ENCODE measurements at places on chromosomes 1 and 21.

GRCh38 chr1:20657024-20657423, 4.1 kb downstream of the DDOST start:
- no peak for DNase-seq

- no peak for DNase-seq
These were observed 7.1 kb downstream of the RAD54L start for GRCh38 chr1:46254668-46255067.

GRCh38 chr1:118898712-118899111, 89.4 kb downstream of the TBX15 start:
- DNase-seq: no peak

DNA sequence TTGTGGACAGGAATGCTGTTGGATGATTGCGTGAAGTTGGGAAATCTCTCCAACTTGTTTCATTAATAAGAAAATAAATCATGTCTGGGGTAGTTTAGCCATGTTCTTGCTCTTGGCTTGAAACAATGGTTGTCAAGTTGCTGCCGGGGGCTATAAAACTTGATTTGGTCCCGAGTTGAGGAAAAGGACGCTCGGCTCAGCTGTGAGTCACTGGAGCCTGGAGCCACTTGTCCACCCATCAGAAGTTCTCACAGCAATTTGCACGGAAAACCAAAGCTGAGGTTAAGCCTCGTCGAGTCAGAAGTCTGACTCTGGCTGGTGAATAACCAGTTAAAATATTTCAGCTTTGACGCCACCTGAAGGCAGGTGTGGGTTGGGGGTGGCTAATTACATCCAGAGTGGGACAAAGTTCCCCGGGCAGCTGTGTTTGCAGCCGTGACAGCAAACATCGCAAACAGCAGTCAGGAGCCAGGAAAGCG, 19.7 kb upstream of the RIPK4 start:
- no peak for DNase-seq

GRCh38 chr1:182410138-182410537, 9.7 kb upstream of the TEDDM1 start:
- DNase-seq: no peak

DNA sequence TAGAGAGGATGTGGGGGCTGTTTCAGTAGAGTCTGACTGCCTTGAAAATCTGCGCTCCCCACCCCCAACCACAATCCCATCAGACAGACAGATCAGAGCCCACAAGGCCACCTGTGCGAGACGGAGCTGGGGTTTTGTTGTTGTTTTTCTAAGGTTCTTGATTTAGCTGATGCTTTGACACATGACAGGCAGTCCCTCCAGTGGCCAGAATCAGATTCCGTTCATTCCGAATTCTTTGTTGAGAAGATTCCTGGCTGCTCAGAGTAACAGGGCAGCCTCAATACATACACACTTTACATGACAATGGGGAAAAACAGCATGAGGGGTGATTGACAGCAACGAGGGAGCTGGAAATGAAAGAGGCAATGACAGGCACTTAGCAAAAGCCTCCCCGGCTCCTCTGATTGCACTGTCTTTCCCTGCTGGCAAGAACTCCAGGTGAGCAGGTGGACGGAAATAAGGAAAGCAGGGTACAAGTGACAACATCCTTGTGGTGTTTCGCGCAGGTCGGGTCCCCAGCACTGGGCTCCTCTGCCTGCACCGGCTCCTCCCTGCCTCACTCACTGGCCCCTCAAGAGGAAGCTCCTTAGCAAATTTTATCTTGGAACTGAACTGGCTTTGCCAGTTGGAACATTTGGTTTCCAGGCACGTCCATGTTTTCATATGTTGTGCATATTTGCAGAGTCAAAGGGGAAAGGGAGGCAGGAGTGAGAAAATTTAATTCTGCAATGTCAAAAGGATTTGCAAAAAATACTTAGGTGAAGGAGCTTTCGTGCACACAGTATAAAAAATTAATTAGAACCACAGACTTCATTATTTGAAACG, 148.7 kb downstream of the PGBD5 start:
- DNase-seq: no peak

DNA sequence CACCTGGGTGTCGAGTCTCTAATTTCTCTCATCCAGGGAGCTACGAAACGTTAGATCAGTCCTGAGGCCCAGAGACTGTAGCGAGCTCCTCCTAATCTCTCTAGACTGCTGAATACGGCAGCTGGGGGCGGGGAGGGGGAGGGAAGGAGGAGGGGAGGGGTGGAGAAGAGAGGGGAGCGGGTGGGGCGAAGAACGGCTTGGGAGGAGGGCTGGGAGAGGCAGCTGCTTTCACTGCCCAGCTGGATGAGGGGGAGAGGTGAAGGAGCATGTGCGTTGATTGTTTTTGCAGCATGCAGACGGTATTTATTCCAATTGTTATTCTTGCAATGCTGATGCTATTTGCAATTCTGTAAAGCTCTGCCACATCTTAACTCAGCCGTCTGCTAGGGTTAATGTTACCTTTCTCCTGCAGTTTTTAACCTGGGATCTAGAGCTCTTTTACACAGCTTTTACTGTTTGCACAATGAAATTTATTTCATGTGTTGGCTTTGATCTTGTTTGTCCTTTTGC, 790 bp downstream of the DNAJC6 start:
- no peak for DNase-seq

- DNase-seq: no peak
These were observed 52.4 kb upstream of the PAX7 start for GRCh38 chr1:18578271-18578670.

GRCh38 chr1:86765073-86765472, 60.7 kb downstream of the SH3GLB1 start:
- DNase-seq: no peak

GRCh38 chr1:29633771-29634170, 397.4 kb downstream of the PTPRU start:
- DNase-seq: no peak

- no peak for DNase-seq
These were observed 52.2 kb downstream of the RAB3GAP2 start for GRCh38 chr1:220219865-220220698.

GRCh38 chr1:93629101-93630059, 52.3 kb downstream of the BCAR3 start:
- DNase-seq: peak; percentile 67

DNA sequence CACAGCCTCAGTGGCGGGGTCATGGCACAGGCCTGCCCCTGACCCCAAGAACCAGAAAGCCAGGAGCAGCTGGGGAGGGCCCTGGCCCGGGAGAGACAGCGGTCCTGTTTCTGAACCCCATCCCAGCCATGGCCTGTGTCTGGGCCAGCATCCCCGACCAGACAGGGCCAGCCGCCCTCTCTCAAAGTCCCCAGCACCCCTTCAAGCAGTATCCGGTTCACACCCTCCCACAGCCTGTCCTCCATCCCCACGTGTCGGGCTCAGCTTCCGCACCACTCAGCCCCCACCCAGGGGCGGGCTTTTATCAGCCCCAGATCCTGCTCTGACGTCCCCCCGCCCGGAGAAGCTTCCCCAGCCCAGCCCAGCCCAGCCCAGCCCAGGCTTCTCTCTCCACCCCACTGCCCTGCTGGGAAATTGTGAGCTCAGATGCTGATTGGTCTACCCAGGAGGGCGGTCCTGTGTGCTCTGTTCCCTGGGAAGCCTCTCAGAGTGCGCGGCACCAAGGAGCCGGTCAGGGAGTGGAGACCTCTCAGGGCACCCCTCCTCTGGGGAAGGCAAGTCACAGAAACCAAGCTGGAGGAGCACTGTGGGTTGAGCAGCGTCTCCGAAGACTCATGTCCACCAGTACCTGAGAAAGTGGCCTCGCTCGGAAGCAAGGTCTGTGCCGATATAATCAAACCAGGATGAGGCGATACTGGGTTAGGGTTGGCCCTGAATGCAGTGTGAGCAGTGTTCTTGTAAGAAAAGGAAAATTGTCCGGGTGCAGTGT, 4.7 kb upstream of the FAAP20 start:
- peak; percentile 55 for DNase-seq

DNA sequence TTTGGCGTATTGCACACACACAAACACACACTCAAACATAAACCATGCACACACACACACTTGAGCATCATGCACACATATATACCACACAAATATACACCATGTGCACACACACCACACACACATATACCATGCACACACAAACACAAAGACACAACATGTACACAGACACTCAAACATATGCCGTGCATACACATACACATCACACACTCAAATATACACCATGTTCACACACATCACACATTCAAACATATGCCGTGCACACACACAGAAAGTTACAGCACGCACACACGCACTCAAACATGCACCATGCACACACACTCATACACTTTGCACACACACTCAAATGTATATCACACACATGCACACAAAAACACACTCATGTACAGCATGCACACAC, 361.5 kb downstream of the CAMTA1 start:
- no peak for DNase-seq

DNA sequence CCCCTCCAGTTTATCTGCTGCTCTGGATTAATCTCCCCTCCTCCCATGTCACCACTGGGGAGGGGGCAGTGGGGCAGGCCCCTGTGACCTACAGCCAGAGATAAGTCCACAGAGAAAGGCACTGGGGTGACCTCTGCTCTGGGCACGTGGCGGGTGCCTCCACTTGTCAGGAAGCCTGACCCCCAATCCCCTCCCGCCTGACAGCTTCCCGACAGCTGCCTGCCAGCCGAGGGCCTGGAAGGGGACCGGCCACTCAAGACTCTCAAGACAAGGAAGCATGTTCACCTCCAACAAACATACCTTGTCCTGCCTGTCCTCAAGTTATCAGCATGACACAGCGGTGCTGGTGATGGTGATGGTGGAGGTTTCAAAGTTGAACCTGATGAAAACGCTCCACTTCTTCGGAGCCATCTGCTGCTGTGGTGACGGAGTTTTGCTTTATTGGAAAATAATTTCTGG, 3.2 kb upstream of the FAAP20 start:
- no peak for DNase-seq

DNA sequence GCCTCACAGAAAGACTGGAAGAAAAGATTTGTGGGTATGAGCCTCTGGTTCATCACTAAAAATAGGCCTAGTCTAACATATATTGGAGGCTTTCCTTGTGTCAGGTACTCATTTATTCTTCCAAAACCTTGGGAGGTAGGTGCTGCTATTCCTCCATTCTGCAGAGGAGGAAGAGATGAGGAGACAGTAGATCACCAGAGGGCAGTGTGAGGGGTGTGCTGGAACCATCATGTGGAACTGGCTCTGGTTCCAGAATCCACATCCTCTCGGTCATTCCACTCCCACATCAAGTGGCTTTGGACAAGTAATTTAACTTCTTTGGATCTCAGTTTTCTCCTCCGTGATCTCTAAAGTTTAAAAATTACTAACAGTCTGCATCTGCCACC, 7.4 kb upstream of the INKA2 start:
- no peak for DNase-seq

DNA sequence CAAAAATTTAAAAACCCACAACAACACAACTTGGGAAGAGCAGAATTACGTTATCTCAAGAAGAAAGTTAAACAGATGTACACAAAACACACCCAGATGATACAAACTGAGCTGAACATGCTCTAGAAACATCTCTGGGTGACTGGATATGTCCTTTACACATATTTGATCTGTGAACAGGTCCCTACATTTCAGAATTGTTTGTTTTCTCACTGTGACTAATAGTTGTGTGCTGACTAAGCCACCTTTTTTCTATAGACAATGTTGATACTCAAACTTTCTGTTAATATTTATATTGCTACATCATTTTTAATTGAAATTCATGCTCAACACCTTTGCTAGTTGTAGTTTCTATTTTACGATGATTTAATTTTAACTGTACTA, 1.0 kb upstream of the F11R start:
- DNase-seq: no peak

- no peak for DNase-seq
These were observed 20.9 kb upstream of the SPATC1L start for GRCh38 chr21:46205166-46205565.

GRCh38 chr1:31663622-31664452, 19.2 kb upstream of the PEF1 start:
- peak; percentile 23 for DNase-seq

DNA sequence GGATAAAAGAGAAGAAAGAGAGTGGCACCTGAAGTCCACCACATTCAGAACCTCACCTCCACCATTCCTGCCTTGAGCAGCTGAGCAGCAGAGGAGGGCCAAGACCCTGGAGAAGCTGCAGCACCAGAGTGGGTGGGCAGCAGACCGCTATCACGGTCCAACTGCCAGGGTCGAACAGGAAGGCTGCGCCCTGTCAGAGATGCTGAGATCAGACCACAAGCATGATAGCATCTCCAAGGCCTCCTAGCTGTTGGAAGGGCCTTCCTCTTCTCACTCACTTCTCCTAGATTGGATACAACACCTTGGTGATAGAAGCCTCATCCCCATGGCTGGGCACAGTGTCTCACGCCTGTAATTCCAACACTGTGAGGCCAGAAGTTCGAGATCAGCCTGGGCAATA, 12.1 kb upstream of the SLC45A3 start:
- DNase-seq: no peak

- DNase-seq: no peak
These were observed 5.2 kb upstream of the PIGR start for GRCh38 chr1:206951318-206952100.

- DNase-seq: no peak
These were observed 67.6 kb upstream of the C8B start for GRCh38 chr1:57033222-57034001.

- no peak for DNase-seq
These were observed 192.5 kb downstream of the ZZZ3 start for GRCh38 chr1:77489910-77490309.

- DNase-seq: no peak
These were observed 281.1 kb downstream of the DNM3 start for GRCh38 chr1:172122381-172122780.

DNA sequence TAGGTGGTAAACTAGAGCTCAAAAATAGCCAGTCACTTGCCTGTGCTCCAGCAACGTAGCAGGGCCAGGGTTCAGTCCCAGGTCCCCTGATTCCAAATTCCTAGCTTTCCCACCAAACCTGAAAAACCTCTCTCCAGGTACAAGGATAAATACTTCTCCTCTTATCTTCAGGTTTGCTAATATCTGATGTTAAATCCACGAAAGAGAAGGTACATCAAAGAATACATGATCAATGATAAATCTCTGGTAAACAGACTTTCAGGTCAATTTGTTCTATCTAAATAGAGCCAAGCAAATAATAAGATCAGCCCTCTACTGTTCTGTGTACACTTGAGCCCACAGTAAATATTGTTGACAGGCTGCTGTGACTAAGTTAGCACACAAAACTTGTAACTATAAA, 52.1 kb upstream of the AKT3 start:
- DNase-seq: no peak

DNA sequence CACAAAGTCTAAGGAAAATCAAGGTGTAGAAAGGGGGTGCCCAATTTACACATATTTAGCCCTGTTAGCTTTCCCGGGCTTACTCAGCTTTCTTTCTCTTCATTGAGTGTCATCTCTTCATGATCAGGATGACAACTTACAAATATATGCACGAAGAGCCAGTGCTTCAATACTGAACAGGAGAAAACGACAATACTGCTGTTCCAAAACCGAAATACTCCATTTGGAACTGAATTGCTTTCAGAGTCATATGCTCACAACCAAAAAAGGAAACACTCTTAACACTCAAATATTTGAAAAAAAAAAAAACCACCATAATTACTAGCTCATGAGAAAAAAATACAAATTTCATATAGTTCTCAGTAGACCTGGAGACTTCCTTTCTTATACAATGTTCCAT, 272.1 kb upstream of the DUSP10 start:
- DNase-seq: no peak
